Spinal cord (tissue), 10 donors: ENCODE measurements at places on chromosomes 6 and 20. TPM values are rescaled to one million over a fixed set of nuclear protein-coding genes. Genes with fewer than 3 reads are reported as not detected.

DLK2 gene
- total RNA-seq = 3.5 TPM

MCCD1 gene
- total RNA-seq = not detected

SEMG1 gene
- not detected for total RNA-seq

OR2J3 gene
- total RNA-seq = 0.11 TPM

LPA gene
- total RNA-seq = 1.2 TPM

NRN1 gene
- 43.9 TPM for total RNA-seq

SLC13A3 gene
- total RNA-seq = 303 TPM

PTCRA gene
- not detected for total RNA-seq

LRFN2 gene
- total RNA-seq = 6.3 TPM

DAAM2 gene
- 79.5 TPM for total RNA-seq

DACT2 gene
- total RNA-seq = 11.7 TPM

C2 gene
- 23.1 TPM for total RNA-seq

GRM1 gene
- 3.3 TPM for total RNA-seq

RGS17 gene
- total RNA-seq = 40.8 TPM

DEFB112 gene
- total RNA-seq = not detected

HRH3 gene
- 1.8 TPM for total RNA-seq

PDE7B gene
- 16.3 TPM for total RNA-seq

THBS2 gene
- 99.4 TPM for total RNA-seq

NOX3 gene
- total RNA-seq = not detected

TMEM14B gene
- total RNA-seq = 54.2 TPM

NOL7 gene
- total RNA-seq = 65.1 TPM

ULBP1 gene
- 0.20 TPM for total RNA-seq

TUBB1 gene
- 1.2 TPM for total RNA-seq

SRSF3 gene
- 135 TPM for total RNA-seq

SEL1L2 gene
- not detected for total RNA-seq

CALHM4 gene
- total RNA-seq = 0.22 TPM

FNDC1 gene
- 29.2 TPM for total RNA-seq

SPATA25 gene
- 3.0 TPM for total RNA-seq

TREML1 gene
- 1.1 TPM for total RNA-seq

VGLL2 gene
- 0.30 TPM for total RNA-seq

MLIP gene
- 28.6 TPM for total RNA-seq

OTOR gene
- total RNA-seq = 15.7 TPM

BEND3 gene
- total RNA-seq = 2.3 TPM

PBOV1 gene
- not detected for total RNA-seq
